SK-MEL-5 (cell line): ENCODE measurements at places on chromosomes 3 and 15. TPM values are rescaled to one million over a fixed set of nuclear protein-coding genes. Genes with fewer than 3 reads are reported as not detected.

SYNM gene
- total RNA-seq: 20.3 and 25.9 TPM in 2 replicates

PYDC2 gene
- not detected in 2 replicates for total RNA-seq

GATA2 gene
- 0.75 and 1.8 TPM in 2 replicates for total RNA-seq

PLA2G4D gene
- total RNA-seq: not detected in 2 replicates

GLT8D1 gene
- 81.1 and 82.0 TPM in 2 replicates for total RNA-seq

SATB1 gene
- 2.1 and 4.0 TPM in 2 replicates for total RNA-seq

STRA6 gene
- not detected in 2 replicates for total RNA-seq

HTD2 gene
- 11.2 and 14.4 TPM in 2 replicates for total RNA-seq

SLC38A3 gene
- total RNA-seq: 0.13 and 0.42 TPM in 2 replicates

- DNase-seq: no peak
Measured at GRCh38 chr3:101512396-101512645, 691 bp downstream of the SENP7 start.

DNA sequence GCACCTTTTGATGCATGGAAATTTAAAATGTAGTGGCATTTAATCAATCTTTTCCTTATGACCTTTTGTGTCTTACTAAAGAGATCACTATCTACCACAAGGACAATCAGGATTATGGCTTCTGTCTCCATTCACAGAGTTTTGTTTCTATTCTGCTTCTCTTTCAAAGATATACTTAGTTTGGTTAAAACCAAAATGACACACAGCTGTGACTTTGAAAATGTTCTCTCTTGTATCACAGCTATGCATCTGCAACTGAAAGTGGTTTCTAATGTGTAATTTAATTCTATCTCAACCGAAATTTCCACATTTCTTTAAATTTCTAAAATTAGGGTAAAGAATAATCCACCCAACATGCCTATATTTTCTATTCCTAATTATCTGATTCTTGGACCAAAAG, 27.7 kb downstream of the HLTF start:
- DNase-seq: no peak

DNA sequence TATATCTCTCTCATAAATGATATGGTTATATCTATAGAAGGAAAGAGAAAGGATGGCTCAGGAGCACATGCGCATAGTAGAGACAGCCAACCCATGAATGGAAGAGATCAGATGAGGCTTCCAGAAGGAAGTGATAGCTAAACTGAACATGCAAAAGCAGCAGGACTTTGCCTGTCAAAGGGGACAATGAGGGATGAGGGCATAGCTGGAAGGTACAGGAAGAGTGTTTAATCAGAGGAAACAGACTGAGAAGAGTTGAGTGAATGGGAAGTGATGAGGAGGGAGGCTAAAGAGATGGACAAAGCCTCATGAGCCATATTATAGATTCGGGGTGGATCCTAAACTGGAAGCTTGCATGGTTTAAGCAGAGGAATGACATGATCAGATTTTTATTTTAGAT, 26.5 kb upstream of the VEPH1 start:
- no peak for DNase-seq

- DNase-seq: peak; percentile 93
Measured at GRCh38 chr15:98405013-98405412, 243.3 kb upstream of the IGF1R start.

GRCh38 chr3:102069211-102069662, 219.9 kb downstream of the NFKBIZ start:
- DNase-seq: peak; percentile 13

DNA sequence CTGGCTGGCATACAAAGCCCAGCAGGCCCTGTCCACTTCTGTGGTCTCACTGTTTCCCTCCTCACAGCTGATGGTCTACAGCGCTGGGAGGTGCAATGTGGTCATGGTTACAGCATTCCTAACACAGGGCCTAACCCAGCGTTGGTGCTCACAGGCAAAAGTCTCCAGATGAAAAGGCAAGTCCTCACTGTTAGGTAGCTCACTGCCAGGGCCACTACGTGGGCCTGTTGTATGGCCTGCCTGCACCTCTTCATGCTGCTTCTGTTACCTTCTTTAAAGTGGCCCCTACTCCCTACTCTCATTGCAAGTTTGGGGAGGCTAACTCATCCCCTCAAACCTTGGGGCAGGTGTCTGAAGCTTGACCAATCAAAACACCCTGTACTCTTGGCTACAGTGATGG, 31.3 kb downstream of the CCDC13 start:
- DNase-seq: no peak

DNA sequence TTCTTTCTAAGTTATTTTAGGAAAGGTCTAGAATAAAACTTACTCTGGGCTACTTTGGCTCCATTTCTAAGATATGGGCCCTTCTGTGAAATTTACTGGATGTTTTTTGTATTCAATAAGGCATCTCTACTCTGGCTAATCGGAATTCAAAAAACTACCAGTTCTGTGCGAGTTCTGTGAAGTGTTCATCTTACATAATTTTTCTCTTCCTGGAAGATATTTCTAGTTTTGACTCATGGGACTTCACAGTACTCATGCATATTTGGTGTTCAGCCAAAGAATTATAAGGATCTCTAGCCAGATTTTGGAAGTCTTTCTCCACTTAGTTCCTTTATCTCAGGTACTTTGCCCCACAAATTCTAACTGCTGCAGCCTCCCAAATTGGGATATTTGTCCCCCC, 46.4 kb upstream of the MBNL1 start:
- no peak for DNase-seq

- no peak for DNase-seq
Measured at GRCh38 chr15:47773143-47773542, 55.8 kb downstream of the SEMA6D start.

DNA sequence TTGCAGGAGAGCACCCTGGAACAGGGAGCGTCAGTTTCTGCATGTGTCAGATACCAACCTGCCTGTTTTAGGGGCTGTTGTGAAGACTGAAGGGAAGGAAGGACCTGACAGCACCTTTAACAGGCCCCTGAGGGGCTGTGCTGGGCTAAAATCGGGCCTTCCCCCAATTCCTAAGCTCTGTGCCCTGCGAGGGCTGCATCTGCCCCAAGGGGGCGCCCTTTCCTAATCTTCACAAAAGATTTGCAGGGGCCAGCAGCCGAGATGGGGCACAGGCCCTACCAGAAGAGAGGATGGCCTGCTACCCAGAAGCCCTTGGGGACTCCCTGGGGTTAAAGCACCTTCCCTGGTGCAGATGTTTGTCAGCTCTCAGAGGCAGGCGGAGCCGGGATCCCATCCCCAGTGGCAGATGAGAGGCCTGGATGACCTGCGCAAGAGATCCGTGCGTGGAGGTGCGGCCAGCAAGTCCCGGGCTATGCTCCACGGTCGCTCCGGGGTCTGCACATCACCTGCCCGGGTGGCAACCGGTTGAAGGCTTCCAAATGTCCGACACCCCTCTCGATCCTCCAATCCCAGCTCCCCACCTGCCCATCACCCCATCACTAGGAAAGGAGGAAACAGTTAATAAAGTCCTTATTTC, 53.6 kb downstream of the RHCG start:
- DNase-seq: peak; percentile 70

GRCh38 chr3:111473550-111473949, 68.4 kb upstream of the CD96 start:
- peak; percentile 44 for DNase-seq

- DNase-seq: no peak
Measured at GRCh38 chr15:63715818-63716217, 117.9 kb downstream of the HERC1 start.

- DNase-seq: no peak
Measured at GRCh38 chr15:87293031-87293430, 963.5 kb downstream of the NTRK3 start.

DNA sequence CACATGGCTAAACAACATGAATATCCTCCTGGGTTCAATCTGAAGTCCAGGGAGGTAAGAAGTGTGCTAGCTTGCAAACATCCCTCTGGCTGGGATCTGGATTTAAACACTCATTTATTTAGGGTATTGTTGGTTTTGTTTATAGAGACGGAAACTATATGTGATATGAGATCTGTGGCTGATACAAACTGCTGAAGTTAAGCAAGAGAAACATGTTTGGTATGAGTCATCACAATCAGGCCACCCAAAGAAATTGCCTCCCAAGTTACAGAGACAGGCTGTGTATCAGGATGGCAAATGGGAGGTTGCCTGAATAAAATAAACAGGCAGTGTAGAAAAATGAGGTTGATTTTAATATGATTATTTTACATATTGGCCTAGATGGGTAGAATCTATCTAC, 562.1 kb downstream of the IGSF11 start:
- no peak for DNase-seq

GRCh38 chr15:42010434-42010833, 10.4 kb downstream of the PLA2G4E start:
- DNase-seq: no peak

DNA sequence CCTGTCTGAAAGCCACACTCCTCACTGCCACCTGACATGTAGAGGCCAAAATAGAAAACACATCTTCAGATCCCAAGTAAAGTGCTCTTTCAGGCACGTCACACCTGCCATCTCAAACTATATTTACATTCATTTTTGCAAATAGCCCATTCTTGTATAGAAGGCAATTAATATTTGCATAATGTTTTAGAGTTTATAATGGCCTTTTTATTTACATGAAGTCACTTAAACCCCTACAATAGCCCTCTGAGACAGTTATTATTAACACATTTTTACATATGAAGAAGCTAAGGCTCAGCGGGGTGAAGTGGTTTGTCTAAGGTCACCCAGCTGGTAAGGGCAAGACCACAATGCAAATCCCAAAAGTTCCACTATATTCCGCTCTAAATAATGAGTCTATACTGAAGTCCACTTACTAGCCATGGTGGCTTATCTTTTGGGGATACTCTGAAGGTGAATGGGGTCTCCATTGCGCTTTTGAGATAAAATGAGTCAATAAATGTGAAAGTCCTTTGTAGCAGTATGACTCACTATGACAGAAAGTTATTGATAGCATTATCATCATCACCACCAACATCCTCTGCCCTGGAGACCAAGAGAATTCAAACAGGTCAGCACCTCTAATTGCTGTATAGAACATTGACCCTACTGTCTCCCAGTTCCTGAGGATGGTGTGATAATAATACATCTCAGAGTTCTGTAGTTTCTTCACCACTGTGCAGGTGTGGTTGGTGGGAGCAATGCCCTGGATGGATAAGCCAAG, 155.9 kb upstream of the BCL6 start:
- no peak for DNase-seq

DNA sequence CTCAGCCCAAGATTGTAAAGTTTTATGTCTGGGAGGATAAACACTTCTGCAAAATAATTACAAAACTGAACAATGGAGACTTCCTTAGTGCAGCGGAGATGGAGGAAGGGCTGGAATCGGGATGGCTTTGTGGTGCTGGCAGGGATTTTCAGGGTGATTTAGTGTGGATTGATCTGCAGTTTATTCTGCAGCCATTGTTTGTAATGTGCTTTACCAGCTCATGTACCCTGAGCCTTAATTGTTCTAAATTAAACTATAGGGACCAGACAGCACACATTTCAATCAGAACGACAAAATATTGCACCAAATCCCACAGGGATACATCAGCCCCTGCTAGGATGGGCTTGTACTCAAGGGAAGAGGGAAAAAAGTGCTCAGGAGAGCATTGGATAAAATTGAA, 103.2 kb upstream of the ONECUT1 start:
- no peak for DNase-seq

DNA sequence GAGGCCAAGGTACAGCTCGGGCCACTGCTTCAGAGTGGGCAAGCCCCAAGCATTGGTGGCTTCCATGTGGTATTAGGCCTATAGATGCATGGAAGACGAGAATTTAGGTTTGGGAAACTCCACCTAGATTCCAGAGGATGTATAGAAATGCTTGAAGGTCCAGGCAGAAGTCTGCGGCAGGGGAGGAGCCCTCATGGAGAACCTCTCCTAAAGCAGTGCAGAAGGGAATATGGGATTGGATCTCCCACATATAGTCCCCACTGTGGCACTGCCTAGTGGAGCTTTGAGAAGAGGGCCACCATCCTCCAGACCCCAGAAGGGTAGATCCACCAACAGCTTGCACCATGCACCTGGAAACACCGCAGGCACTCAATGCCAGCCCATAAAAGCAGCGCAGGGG, 48.1 kb upstream of the XXYLT1 start:
- no peak for DNase-seq

DNA sequence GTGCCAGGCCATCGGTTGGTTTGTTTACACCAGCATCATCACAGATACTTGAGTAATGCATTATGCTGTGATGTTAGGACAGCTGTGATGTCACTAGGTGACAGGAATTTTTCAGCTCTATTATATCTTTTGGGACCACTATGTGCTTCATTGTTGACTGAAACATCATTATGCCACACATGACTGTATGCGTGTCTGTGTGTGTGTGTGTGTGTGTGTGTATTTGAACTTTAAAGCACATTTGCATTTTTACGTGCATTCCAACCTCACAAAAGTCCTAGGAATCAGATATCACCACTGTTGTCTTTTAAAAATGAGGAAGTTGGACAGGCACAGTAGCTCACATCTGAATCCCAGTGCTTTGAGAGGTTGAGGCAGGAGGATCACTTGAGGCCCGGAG, 223.0 kb downstream of the TBL1XR1 start:
- DNase-seq: no peak

- no peak for DNase-seq
Measured at GRCh38 chr3:21599890-21600289, 151.1 kb downstream of the ZNF385D start.

DNA sequence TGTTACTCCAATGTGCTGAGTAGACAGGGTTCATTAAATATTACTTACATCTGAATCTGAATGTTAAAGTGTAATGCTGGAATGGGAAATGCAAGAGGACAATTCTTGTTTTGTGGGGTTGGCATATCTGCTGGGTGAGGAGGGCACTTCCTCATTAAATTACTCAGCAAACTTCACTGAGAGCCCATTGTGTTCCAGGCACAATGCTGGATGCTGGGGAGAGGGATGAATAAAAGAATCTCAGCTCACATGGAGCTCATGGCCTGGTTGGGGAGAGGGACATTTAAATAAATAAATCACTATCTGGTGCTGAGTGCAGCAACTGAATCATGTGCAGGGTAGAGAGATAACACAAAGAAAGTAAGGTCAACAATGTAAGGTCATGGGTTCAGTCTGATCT, 199.2 kb upstream of the CFAP20DC start:
- DNase-seq: peak; percentile 94

DNA sequence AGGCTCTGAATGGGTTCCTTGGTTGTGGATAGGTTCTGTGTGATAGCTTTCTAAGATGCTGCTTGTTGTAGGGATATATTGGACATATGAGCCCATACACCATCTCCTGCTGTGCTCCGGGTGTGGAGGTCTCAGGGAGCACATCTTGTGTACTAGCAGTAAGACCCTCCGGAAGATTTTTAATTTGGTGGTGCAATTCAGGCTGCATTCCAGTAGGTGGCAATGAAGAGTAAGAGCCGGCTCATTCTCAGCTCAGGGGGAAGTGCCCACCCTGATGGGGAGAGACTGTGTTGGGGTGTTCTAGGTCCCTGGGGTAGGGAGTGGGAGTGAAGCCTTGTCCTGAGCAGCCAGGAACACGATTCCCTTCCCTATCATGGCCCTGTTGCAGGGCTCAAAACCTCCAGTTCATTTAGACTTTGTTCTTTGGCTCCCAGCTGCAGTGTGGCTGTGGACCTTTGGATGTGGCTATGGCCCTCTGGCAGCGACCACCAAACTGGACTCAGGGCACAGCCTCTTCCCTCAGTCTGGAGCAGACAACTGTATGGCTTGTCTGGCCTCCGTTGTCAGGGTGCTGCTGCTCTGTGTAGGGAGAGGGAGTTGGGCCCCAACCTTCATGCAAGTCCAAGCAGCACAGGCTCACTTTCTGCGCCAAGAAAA, 104.7 kb downstream of the UNC13C start:
- DNase-seq: peak; percentile 47

GRCh38 chr15:63502137-63502766, 2.1 kb upstream of the USP3 start:
- no peak for DNase-seq
